ENCODE measurements at places on chromosomes 13 and 19. TPM values are rescaled to one million over a fixed set of nuclear protein-coding genes. Genes with fewer than 3 reads are reported as not detected.

GRCh38 chr19:5031231-5032100, 62.6 kb downstream of the KDM4B start:
- peak; percentile 79 for DNase-seq

DNA sequence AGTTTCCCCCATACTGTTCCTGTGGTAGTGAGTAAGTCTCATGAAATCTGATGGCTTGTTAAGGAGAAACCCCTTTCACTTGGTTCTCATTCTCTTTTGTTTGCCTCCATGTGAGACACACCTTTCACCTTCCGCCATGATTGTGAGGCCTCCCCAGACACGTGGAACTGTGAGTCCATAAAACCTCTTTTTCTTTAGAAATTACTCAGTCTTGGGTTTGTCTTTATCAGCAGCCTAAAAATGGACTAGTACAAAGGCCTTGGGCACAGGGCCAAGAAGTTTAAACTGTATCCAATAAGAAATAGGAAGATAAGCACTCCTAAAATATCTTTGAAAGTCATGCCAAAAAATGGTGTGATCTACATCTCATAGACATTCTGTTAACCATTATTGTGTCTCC, 176.9 kb downstream of the TBC1D4 start:
- no peak for DNase-seq

Gene PLIN5
- total RNA-seq: 0.32 TPM

- DNase-seq: no peak
These were observed 475.1 kb downstream of the FOXO1 start for GRCh38 chr13:40191186-40191980.
